Kidney (tissue), 22 donors: ENCODE measurements at places on chromosomes 2 and 18.

GRCh38 chr18:65943268-65943667, 192.5 kb downstream of the CDH7 start:
- no peak for DNase-seq

DNA sequence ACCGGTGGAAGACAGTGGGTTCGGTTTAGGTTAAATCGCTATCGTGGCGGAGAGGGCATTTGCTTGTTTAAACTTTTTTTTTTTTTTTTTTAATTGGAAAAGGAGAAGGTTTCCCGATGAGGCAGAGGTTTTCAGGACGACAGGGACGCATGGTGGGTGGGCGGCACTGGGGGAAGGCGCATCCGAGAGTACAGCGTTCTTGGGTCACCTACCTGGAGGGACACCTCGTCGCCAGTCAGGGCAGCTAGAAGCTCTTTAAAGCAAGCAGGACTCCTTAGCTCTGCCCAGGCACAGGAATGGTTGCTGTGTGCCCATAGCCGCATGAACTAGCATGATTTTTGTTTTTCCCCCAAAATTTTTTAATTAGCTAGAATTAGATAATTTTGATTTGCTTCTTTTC, 437 bp downstream of the LDLRAD4 start:
- no peak for DNase-seq

DNA sequence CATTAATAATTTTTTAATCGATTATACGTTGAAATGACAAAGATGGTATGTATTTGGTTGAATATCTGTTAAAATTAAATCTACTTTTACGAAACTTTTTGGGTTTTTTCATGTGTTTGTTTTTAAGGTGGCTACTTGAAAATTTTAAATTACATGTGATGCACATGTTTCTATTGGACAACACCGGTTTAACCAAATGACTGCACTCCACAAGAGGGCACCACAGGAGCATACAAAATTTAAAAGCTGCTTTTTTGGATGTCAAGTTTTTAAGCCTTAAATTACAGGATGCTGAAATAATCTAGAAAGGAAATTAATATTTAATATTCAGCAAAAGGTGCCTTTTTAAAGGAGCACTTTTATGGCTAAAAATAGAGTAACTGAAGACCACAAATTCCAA, 98.7 kb downstream of the ACVR1 start:
- peak; percentile 60 for DNase-seq

GRCh38 chr18:26919627-26920026, 54.1 kb upstream of the AQP4 start:
- DNase-seq = peak; percentile 89

DNA sequence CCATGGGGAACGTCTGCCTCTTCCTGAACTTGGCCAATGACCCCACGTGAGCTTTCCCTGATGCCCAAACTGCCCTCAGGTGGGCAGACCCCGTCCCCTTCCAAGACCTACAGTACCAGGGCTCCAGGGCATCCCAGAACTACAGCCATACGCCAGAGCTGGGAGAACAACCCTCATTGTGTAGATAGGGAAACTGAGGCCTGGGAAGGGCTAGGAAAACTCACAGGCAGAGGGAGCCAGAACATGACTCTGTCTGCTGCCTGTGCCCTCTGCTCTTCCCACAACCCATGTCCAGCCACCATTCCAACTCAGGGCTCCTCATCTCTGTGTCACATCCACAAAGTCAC, 16.8 kb upstream of the ANKRD53 start:
- no peak for DNase-seq

DNA sequence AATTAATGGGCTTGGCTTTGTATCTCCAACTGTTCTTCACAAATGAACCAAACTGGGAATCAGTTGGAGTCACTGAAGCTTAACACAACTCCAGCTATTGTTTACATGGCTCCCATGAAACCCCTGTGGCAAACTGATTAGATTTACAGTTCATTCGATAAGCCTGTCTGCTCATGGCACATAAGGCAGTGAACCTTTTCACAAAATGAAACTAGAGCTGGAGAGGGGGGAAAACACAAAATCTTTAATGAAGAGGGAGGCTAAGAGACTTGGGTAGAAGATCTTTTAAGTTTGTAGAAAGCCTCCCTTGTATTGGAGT, 11.6 kb upstream of the ITGA6 start:
- peak; percentile 45 for DNase-seq

DNA sequence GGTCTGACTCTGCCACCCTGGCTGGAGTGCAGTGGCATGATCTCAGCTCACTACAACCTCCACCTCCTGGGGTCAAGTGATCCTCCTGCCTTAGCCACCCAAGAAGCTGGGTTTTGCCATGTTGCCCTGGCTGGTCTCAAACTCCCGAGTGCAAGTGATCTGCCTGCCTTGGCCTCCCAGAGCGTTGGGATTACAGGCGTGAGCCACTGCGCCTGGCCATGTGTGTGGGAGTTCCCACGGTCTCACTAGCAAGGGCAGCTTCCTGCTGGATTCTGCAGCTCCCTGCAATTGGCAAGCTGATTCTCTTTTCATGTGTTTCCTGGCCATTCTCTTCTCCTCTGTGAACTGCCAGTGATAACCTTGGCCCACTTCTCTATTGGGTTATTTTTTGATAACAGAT, 84.0 kb downstream of the USP40 start:
- DNase-seq = no peak

- no peak for DNase-seq
Measured at GRCh38 chr18:10760986-10761385, 235.2 kb downstream of the NAPG start.

DNA sequence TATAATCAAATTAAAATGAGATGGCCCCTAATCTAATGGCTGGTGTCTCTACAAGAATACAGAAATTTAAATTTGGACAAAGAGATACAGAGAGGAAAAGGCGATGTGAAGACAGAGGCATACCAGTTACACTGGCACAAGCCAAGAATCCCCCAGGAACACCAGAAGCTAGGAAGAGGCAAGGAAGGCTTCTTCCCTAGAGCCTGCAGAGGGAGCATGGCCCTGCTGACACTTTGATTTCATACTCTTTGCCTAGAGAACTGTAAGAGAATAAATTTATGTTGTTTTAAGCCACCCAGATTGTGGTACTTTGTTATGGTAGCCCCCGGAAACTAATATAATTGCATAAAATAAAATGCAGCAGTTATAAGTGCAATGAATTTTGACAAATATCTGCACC, 671.4 kb downstream of the MBD2 start:
- DNase-seq = no peak

GRCh38 chr2:233702238-233702637, 9.5 kb downstream of the UGT1A6 start:
- DNase-seq = no peak

DNA sequence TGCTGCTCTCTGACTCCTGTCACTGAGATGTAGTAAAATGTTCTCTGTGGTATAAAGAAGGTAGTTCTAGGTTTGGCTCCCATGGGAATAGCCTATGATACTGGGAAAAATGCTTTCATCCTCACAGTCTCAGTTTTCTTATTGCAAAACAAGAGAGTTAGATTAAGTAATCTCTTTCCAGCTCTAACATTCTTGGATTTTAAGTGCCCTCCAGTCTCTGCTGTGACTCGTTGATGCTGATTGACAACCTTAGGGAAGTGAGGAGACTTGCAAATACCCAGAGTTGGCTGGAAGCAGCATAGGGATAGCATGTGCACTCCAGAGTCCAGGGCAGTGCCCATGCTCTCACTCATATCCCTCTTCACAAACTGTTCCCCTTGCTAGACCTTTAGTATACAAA, 534.9 kb downstream of the SLC4A3 start:
- DNase-seq = no peak

GRCh38 chr2:218781691-218782527, at the start of gene CYP27A1:
TSS of gene CYP27A1 (plus strand) at chr2:218782147. CDS start at chr2:218782183, 36 bp downstream.
- peak; percentile 65 for DNase-seq

DNA sequence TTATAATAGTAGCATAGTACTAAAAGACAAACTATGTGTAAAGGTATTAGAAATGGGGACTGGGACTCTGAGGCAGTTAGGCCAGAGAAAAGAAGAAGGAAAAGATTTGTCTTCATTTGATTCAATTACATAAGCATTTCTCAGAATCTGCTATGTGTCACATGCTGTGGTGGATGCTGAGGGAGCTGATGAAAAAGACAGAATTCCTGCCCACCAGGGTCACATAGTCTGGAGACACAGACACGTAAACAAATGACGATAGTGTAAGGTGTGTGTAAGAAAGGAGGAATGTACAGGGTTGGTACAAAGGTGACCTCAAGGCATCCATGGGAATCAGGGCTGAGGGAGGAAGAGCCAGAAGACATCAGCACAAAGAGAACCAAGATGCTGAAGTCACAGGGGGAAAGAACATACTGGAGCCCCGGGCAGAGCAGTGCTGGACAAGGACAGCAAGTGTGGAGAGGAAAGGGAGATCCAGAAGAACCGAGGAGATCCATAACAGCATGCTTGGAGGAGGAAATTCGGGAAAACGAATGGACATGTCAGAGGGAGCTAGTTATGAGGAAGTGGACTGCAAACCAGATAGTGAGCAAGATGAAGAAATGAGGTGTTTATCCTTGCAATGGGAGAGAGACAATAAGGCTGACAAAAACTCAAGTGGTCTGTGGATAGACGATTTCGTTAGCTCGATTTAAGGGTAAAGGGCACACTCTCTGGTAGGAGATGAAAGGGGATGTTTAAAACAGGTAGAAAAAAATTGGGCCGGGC, 1.2 kb upstream of the MAPRE3 start:
- no peak for DNase-seq

GRCh38 chr2:44109166-44109565, 59.5 kb upstream of the PPM1B start:
- DNase-seq = no peak

GRCh38 chr2:157327621-157328500, 2.2 kb upstream of the ERMN start:
- peak; percentile 91 for DNase-seq

DNA sequence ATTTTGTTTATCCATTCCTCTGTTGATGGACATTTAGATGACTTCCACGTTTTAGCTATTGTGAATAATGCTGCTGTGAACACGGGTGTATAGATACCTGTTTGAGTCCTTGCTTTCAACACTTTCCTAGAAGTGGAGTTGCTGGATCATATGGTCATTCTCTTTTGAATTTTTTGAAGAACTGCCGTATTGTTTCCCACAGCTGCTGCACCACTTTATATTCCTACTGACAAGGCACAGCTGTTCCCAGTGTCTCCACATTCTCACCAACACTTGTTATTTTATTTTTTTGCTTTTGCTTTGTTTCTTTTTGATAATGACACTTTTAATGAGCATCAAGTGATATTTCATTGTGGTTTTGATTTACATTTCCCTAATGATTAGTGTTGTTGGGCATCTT, 41.4 kb upstream of the KCNJ13 start:
- DNase-seq = no peak

GRCh38 chr2:8232871-8233270, 449.0 kb upstream of the ID2 start:
- no peak for DNase-seq

GRCh38 chr2:120856421-120856862, 120.8 kb downstream of the GLI2 start:
- DNase-seq = peak; percentile 70

DNA sequence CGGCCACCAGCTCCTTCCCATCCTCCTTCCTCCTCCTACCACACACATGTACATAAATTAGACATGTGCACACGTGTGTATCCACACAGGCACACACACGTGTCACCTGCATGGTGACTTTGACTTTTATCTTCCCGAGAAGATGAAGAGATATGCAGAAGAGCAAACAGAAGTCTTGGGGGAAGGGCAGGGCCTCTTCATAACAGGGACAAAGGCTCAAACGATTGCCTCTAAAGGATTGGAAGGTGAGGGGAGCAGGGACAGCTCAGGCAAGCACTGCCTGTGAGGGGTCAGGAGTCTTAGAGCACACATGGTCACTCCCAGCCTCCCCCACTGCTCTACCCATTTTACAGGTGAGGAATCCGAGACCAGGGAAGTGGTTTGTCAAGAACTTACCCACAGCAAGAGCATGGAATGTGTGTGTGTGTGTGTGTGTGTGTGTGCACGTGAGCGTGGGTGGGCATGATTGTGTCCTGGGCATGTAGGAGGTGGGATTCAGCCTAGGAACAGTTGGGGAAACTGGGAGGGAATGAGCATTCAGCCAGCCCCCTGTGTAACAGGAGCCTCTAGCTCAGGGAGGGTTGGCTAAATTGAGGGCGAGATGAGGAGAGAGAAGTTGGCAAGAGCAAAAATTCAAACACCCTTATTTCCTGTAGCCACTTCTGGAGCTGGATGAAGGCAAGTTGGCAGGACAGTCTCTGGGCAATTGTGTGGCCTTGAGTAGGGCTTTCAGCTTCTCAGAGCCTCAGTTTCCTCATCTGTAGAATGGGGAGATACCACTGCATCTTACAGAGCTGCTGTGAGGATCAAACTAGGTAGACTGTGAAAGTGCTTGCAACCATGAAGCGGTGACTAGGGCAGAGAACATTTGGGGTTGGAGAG, 24.2 kb downstream of the CIB4 start:
- no peak for DNase-seq

DNA sequence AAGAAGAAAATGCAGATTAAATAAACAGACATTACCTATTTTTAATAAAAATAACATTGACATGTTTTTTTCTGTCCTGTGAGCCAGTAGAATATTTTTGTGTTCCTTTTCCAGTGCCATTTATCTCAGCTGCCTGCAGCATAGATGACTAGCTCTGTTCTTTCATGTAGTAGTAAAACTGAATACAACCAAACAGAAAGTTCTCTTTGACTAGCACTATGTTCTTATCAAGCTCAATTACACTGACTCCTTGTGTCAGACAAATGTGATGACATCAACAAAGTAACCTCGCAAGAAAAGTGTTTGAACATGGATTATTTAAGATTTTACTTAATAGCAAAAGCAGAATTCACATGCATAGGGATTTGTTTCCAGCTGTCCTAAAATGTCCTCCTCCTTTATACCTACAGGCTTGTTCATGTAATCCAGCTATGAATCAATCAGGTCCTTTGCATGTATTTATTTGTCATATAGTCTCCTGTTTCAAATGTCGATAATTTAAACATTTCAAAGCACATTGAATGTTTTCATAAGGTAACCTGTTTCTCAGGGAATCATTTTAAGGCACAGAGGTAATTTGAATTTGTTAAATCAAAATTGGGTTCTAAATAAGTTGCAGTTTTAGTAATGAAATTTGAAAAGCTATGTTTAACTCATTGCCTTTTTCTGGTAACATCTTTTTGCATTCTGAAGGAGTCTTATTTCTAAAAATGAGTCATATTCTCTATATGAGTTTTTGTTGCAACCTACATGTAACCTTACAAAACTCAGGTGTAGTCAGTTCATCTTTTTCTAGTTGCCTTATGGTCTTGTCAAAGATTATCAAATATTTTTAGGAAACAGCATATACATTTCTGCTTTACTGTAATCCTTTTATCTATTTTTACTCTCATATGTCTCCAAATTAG, 215.3 kb upstream of the GULP1 start:
- no peak for DNase-seq
